ENCODE measurements at places on chromosomes 4 and X.

DNA sequence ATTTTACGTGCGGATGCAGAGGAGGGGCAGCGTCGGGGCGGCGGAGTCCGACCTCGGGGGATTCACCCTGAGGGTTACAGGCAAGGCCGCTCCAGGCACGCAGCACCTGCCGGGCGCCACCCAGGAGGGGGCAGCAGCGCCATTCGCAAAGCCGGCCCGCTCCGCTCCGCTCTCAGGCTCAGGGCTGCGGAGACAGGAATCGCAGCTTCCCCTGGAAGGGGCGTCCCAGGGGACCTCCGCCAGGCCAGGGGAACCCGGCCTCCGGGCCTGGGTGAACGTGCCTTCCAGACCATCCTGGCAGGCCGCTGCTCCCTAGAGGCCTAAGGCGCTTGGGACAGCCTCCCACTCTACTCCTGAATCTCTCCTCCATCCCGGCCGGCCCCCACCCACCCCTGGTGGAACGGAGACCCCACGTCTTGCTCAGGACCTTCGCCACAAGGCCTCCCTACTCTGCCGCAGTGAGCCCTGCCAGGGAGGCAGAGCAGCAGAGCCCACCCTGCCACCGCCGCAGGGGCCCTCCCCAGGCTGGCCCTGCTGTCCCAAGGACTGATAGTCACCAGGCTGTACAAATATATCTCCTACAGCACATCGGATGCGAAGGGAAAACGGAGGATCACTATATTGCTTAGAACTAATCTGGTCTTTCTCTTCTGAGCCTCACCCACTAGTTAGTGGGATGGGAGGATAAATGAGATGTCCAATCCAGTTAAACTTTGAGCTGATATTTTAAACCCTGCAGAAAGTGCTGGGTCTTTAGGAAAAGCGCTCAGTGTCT lies 115.0 kb downstream of the SMIM20 start:
- no peak for DNase-seq

DNA sequence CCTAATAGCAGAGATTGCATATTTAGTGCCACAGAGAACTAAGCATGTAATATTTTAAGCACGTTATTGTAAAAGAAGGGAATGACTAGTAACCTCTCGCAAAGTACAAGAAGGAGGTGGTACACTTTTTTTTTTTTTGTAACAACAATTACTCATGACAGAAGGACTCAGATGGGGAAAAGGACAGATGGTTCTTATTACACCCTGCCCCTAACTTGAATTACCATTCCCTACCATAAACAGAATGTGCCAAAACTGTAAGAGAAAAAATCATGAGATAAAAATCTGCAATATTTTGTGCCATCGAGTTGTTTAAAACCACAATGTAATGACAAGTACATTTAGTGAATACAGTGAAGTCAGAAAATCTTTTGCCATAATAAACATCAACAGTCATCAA lies 33.0 kb upstream of the RAPGEF2 start:
- no peak for DNase-seq

GRCh38 chr4:47562297-47562696 lies 77.2 kb downstream of the ATP10D start:
- DNase-seq: no peak

DNA sequence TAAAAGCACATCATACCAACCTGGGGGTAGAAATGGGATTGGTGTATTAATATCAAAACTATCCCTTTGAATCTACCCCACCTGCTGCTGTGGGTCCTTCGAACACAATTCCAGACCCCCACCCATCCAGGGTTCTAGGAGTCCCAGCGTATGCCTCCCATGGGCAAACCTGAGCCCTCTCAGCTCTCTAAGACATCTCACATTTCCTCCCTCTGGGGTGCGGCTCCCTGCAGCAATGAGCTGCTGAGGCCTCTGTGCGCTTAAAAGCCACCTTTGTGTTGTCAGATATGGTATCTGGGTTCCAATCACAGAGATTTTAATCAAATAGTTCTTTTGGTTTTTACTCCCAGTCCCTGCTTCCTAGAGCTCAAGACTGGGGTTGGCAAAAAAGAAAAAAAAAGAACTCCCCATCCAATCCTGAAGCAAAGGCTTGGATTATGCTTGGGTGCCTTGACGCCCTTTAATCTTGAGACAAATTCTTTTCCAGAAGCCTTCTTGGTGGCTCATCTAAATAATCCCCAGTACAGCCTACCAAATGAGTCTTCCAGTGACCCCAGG lies 37.5 kb upstream of the NOCT start:
- DNase-seq: no peak

DNA sequence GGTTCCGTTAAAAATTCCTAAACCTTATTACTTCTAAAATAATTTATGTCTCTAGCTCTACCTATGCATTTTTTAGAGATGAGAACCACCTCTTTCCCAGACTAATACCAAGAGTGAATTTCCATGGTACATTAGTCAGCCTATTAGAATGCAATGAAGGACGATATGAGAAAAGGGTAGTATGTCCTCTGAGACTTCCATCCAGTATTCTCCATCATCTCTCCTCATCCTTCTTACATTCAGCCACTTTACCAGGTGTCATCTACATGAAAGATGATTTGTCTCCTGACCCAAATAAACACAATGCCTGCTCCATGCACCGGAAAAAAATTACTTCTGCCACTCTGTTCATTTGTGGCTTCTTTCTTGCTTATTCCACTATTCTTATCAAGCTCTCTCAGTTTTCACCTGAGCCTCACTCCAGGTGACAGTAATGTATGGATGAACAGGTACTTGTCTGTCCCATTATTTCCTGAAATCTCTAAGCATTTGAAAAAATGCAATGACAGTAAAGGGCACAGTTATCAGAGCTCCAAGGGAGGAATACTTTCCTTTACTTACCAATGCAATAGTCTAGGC lies 97.9 kb downstream of the MAB21L2 start:
- no peak for DNase-seq

GRCh38 chrX:112761242-112762207 lies 79.1 kb downstream of the AMOT start:
- DNase-seq: no peak

DNA sequence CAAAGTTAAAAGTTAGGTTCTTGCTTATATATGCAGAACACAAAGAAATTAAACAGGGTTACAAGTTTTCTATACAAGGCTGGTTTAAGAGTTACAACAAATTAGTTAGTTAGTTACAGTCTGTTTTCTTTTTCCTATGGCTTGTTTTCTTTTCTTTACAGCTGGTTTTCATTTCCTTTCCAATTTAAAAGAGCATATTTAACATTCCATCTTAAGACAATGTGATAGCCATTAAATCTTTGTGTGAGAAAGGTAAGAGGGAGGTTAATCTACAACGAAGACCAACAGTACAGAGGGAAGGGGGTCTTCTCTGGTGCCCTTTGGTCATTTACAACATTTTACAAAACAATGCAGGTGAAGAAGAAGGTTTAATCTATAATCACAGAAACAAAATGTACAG lies 290.6 kb downstream of the ZNF674 start:
- DNase-seq: no peak

GRCh38 chr4:157128395-157128794 lies 52.4 kb downstream of the GLRB start:
- DNase-seq: no peak

- DNase-seq: no peak
Observed at GRCh38 chr4:185591679-185592141, 56.4 kb upstream of the PDLIM3 start.
